ENCODE measurements at places on chromosomes 1 and 21.

DNA sequence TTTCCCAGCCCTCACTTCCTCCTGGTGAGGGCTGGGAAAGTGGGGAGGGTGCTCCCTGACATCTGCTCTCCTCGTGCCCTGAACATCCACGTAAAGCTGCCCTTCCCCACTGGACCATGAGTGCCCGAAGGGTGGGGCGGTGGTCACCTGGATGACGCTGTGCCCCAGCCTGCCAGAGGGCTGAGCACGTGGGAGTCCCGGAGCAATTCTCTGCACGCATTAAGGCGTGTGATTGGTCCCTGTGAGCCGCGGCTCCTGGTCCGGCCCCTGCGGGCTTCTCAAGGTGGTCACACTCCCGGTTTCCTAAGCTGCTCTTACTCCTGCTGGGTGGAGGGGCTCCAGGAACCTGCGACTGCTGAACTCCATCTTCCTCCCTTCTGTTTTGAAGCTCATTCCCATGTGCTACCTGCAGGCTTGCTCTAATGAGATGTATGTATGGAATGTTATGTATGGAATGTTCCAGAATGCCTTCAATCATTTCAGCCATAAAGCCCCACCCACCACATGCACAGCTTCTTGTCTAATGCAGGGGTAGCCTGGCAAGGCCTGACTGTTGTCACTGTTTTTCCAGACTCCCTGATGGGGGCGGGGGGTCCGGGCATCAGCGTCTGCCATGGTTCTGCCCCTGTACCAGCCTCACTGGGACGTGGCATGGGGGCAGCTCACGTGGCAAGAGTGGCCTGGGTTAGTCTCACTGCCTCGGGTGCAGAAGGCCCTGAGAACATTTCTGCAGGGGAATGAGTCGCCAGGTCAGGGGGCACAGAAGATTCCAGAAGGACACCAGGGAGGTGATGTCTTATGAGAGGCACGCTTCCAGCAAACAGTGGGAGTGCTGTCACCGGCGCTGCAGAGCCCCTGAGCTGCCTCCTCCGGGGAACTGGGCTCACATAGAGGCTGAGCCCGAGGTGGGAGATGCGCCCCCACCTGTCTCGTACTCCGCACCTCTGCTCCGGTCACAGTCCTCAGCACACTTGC lies 19.4 kb downstream of the KRTAP10-1 start:
- DNase-seq, result no peak

DNA sequence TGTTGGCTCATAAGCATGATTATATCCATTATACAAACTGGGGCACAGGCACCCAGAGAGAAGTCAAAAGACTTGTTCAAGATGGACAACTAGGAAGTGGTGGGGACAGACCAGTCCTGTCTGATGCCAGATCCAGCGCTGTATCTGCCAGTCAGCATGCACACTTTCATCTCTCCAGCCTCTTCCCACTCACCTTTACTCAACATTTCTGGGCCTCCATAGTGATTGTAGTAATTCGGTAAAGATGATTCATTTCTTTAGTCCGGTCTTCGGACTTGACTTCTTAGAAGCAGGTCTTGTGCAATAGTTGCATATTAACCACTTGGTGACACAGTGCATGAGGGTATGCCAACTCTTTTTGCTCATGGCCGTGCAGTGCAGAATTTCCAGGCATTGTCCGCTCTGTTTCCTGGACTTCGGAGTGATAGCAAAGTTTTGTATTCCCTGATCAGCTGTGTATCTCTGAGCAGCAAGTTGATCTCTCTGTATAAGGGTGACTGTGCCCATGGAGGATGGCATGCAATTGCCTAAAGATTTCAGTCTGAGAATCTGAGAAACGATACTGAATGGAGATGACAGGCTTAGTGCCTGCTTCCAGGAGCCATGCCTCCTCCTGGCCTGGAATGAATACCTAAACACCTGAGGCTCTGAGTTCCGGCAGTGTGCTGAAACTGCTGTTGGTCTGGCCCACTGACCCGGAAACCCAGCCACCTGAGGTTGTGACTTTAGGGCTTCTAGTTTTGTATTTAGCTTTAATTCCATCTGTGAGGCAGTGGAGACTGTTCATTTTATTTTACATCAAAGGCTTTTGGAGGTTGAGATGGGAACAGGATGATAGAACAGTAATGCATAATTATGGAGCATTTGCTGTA lies 39.0 kb downstream of the GALNT2 start:
- DNase-seq, result no peak

DNA sequence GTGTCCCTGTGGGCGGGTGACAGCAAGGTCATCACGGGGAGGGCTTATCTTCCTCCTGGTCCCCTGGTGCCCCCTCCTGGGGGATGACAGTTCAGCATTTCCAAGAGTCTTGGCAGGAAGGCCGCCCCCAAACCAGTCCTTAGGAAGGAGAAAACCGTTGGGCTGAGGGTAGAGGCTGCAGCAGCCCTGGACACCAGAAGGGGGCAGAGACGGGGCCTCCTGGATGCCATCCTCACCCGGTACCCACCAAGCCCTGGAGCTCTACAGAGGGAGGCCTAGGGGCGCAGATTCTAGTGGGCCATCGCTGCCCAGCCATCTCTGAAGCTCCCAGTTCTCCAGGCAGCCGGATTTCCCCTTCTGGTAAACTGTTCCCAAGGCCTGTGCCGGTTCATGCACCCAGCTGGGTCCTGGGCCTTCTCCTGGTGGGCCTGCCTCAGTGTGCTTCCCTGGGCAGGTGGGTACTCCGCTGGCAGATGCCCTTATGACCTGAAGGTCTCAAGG lies 14.8 kb upstream of the ZNF669 start:
- DNase-seq, result no peak

GRCh38 chr1:247332623-247333361 lies 1.1 kb upstream of the ZNF496 start:
- DNase-seq, result no peak

GRCh38 chr1:219324629-219325367 lies 151.1 kb downstream of the LYPLAL1 start:
- no peak for DNase-seq

DNA sequence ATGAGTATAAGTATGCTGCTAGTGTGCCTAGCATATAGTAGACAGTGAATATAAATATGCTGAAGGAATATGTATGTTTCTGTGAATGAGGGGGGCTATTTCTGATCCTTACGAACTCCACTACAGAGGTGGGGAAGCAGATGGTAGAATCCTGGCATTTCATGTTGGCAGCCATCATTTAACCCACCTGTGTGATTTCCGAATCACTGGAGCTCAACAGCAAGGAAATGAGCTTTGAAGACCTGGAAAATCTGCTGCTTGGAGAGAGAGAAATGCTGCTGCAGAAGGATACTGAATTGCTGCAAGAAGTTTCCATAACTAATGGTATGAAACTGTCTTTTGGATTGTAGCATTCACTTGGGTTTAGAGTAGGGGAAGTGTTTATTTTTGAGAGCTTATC lies 83.5 kb downstream of the RABGAP1L start:
- DNase-seq, result no peak

DNA sequence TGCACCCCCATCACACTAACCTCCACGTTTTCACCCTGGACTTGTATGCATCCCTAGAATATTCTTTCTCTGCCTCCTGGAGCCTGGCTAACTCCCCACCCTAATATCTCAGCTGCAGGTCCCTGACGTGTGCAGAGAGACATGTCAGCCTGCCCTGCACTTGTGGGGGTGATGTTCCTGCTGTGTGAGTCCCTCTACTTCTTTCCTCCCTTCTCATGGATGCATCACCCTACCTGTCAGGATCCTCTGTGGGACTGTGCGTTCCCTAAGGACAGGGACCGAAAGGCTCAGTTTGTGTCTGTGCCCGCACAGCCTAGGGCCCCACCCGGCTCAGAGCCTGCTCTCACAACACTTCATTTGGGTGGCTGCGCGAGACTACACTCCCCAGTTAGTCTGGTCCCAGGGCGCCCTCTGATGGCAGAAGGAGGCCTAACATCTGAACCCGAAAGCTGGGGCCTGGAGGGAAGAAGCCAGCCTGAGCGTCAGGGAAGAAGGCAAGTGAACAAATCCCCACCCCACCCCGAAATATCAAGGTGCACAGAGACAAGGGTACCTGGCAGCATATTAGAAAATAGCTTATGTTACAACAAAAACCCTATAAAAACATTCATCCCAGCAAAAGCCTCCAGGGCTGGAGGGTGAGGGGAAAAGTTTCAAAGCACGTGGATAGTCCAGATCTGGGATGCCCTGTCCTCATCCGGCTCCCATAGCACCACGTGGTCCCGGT lies 3.7 kb downstream of the CD52 start:
- DNase-seq, result peak; percentile 92

GRCh38 chr1:25120281-25120680 lies 112.0 kb downstream of the SYF2 start:
- DNase-seq, result no peak

GRCh38 chr1:22176258-22176657 lies 33.4 kb upstream of the WNT4 start:
- DNase-seq, result no peak

GRCh38 chr1:230753586-230754251 lies 6.5 kb downstream of the CAPN9 start:
- DNase-seq, result no peak

- DNase-seq, result no peak
Measured at GRCh38 chr1:36829066-36829465, 205.2 kb downstream of the GRIK3 start.

- DNase-seq, result no peak
Measured at GRCh38 chr1:204314171-204314892, 45.4 kb downstream of the PLEKHA6 start.

GRCh38 chr1:199283794-199284193 lies 645.0 kb downstream of the PTPRC start:
- DNase-seq, result no peak

GRCh38 chr1:226443439-226443838 lies 35.5 kb upstream of the PARP1 start:
- no peak for DNase-seq

GRCh38 chr1:43232482-43232881 lies 37.3 kb upstream of the TMEM125 start:
- no peak for DNase-seq

DNA sequence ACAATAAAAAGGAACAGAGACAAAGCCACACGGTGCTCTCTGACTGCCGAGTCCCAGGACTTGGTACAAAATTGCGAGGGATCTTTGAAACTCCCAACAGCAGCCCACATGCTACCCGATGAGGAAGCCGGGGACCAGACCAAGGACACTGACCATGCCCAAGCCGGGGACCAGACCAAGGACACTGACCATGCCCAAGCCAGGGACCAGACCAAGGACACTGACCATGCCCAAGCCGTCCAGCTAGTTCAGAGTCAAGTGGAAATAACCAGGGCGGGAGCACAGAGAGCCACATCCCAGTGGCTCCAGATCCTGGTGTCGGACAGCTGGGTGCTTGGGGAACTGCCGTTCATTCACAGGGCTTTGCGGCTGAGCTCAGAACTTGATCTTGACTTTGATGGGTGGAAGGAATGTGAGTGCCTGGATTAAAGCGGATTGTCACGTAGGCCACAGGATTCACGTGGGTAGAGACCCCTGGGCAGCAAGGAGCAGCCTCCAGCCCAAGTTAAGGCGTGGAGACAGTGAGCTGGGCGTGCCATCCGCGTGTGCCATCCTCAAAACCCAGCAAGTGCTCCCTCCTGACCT lies 16.5 kb upstream of the TRAPPC10 start:
- DNase-seq, result no peak

GRCh38 chr1:14238472-14239307 lies 359.8 kb upstream of the KAZN start:
- DNase-seq, result no peak

DNA sequence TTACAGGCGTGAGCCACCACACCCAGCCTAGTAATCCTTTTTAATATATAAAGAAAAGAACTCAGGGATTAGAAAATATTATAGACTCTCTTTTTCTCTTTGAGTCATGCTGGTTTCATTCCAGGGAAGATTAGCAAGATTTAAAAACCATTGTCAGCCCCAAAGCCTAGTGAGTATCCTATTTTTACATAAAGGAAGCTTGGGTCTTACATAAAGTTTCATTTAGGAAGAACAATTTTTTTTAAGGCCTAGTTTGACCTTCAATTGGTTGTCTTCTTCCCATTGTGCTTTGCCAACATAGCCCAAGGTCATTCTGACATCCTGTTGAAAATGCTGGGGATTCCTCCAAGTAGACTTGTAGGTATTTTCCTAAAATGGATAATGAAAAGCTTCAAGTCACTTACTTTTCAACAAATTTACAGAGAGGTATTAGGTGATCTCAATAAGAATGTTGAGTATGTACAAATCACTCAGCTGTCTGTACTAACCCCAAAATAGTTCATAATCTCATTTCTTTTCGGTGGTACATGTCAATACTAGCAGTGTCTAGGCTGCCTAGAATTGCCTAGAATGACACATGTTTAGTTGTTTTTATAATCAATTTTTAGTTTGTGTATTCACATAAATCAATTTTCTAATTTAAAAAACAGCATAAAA lies 4.3 kb upstream of the KIF14 start:
- DNase-seq, result no peak

- DNase-seq, result no peak
Measured at GRCh38 chr1:156079762-156080161, 2.5 kb downstream of the MEX3A start.

DNA sequence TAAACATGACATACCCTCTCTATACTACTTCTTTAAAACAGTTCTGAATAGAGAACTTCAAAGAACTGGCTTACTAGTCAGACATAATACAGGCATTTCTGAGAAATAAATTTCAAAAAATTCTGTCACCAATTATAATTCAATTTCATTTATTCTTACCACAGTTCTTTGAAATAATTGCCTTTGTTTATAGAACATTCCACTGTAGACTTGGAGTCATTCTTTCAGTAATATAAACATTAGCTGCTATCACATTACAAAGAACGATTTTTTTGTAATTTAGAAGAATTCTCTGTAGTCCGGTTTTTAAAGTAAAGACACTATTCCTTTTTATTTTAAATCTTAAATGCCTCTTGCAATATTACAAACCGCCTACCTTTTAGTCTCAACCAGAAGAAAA lies 146.4 kb upstream of the COL11A1 start:
- no peak for DNase-seq

DNA sequence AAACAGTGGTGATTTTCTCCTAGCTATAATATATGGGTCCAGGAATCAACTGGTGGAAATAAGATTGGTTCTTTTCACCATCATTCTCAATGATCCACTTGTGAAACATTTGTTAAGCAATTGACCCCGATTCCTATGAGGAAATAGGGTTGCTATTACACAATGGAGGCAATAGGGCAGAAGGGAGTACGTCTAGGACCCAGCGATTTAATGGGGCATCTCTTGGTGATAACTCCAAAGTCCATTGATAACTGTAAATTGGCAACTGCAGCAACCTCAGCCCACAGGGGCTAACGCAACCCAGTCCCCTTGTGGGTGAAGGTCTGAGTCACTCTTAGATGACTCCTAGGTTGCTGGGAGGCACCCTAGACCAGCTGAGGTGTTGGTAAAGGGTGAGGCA lies 62.5 kb upstream of the BARHL2 start:
- no peak for DNase-seq

DNA sequence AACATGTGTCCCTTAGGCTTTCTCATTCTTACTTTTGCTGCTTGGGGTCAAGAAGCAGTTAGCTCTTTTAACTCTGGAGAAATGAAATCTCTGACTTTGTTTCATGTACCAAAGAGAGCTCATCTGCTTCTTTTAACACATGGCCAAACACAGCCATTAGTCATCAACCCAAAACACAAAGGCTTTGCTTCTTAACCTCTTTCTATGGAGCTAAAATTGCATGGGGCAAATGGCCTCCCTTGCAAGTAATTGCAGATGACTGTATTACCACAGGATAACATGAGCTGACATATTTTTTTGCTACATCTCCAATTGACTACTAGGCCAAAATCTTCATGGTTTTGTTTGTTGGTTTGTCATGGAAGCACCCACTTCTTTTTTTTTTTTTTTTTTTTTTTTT lies 300.9 kb downstream of the BRINP3 start:
- DNase-seq, result no peak
